ENCODE measurements at places on chromosomes 16 and 17.

GRCh38 chr17:82781894-82782274 lies 30.0 kb downstream of the TBCD start:
- DNase-seq, result peak; percentile 86

- no peak for DNase-seq
These were observed 33.4 kb downstream of the CBLN1 start for GRCh38 chr16:49248227-49248626.

GRCh38 chr16:71854369-71854948 lies 8.7 kb downstream of the ATXN1L start:
- DNase-seq, result no peak

DNA sequence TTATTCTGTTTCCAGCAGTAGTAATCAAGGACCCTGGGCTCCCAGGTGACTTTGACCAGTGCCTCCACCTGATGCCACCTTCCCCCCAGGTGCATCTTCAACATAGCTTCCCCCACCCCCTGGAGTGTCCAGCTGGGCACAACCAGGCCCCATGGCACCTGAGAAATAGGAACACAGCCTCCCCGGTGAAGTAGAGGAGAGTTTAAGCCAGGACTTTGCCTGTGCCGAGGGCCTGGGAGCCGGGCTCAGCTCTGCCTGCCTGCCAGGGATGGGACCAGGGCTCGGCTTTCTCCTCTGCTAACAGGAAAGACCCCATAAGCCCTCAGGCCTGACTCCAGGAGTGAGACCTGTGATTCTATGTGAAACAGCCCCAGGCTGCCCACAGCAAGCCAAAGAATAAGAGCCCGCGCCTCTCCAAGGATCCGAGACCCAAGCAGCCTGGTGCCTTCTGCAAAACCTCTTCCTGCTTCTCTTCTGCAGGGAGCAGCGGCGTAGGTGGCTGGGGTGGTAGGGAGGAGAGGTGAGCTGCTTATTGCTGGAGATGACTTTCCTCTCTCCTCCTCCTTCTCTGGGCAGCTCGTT lies 16.4 kb upstream of the RBFOX3 start:
- DNase-seq, result no peak

GRCh38 chr16:46650254-46650623 lies 29.1 kb upstream of the SHCBP1 start:
- no peak for DNase-seq

GRCh38 chr17:40071313-40072039 lies 8.7 kb downstream of the THRA start:
- DNase-seq, result no peak

- no peak for DNase-seq
These were observed 10.3 kb upstream of the NOL11 start for GRCh38 chr17:67707442-67707841.

GRCh38 chr16:47519546-47519945 lies 58.4 kb downstream of the PHKB start:
- no peak for DNase-seq

DNA sequence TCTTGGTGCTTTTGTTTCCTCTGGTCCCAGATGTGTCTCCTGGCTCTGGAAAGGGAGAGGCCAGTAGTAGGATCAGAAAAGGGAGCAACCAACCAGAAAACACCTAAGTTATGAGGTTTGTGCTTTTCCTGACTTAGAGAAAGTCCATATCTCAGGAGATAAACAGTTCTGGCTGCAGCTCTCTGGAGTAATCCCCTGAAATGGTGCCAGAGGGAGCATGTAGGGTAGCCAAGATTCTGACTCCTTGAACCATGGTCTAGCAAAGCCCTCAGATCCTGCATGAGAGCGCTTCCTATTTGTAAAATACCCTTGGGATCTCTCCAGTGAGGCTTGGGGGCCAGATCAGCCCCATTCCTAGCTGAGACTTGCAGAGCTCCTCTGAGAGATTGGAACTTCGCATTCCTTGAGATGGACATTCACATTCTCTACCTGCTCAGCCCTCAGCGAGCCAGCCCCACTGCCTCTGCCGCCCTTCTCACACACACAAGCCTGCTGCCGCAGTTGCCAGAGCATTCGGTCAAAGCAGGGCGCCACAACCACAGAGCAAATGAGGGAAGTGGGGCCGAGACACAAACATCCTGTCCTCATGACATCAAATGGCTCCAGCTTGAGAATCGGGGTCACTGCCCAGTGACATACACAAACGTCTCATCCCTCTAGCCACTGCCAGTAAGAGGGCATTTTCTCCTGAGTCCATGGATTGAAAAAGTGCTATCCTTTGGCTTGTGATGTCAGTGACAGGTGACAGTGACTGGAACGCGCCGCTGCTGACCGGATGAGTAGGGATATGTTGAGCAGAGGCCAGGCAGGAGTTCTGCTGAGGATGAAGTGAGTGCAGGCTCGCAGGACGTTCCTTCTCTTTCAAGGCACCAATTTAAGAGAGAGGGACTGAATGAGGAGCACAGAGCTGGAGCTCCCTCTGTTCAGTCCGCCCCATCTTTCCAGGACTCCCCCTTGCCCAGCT lies 5.0 kb downstream of the ABHD15 start:
- no peak for DNase-seq

DNA sequence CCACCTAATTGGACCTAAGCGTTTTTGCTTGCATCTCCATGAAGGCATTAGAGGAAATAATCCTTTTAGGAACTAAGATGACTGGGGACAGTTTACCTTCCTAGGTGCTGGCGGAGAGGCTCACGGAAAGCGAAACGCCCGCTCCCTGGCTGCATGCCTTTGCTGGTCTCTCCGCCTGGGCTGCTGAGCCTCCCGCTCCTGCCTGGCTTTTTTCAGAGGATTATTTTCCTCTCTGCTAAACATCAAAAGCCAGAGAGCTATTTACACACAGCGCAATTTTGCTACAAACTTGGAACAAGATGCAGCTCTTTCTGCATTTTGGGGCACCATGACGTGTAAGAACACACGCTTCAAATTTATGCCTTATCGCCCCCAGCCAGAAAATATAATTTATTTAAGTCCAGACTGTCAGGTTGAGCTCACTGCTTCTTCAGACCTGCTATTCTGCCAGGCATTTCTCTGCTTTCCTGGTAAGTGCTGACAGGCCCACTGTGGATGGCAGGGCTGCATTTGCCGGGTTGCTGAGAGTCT lies 124.4 kb downstream of the SPACA3 start:
- DNase-seq, result no peak

GRCh38 chr17:73420897-73421296 lies 109.1 kb upstream of the CDC42EP4 start:
- DNase-seq, result no peak

DNA sequence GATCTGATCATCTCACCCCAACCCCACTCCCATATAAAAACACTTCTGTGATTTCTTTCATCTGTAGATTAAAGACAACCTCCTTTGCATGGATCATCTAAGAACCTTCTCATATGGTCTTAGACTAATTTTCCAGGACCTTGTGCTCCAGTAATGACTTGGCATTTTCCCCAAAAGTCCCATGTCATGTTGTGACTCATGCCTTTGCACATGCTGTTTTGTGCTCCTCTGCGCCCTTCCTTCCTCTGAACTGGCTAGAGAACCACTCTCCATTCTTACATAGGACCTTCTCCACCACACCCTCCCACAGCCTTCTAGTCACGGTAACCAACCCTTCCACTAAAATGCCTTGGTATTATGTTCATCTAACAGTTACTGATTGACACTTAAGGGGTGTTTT lies 99.5 kb upstream of the AXIN2 start:
- DNase-seq, result no peak

GRCh38 chr16:51140112-51140511 lies 11.0 kb downstream of the SALL1 start:
- no peak for DNase-seq

GRCh38 chr17:58710948-58711552 lies 18.6 kb downstream of the RAD51C start:
- DNase-seq, result peak; percentile 29

- DNase-seq, result no peak
These were observed 538 bp upstream of the RAPGEFL1 start for GRCh38 chr17:40176754-40177110.

GRCh38 chr16:77951788-77952187 lies 70.6 kb upstream of the CLEC3A start:
- no peak for DNase-seq

GRCh38 chr16:28105954-28106353 lies 42.4 kb upstream of the GSG1L start:
- DNase-seq, result no peak

GRCh38 chr16:19210968-19211367 lies 42.9 kb downstream of the SYT17 start:
- DNase-seq, result no peak

- no peak for DNase-seq
These were observed 37.5 kb upstream of the SSTR5 start for GRCh38 chr16:1035066-1035415.

- no peak for DNase-seq
These were observed 30.7 kb downstream of the CFAP20 start for GRCh38 chr16:58098207-58099096.

DNA sequence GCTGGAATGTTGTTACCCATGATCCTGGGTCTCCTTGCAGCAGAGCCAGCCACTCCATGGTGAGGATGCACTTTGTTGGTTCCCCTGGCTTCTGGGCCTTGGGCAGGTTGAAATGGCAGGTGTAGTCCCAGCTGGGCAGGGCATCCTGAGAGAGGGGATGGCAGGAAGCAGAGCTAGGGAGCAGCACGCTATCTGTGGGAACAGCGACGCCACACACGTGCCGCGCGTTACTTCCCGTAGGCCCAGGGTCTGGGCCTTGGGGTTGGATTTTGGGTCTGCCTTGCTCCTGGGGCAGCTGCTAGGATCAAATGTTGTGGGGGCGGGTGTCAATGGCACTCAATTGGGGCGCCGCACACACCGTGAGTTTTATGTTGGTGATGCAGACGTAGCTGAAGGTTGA lies 368.0 kb downstream of the CPPED1 start:
- DNase-seq, result no peak

GRCh38 chr16:11639008-11639562 lies 29.2 kb upstream of the SNN start:
- no peak for DNase-seq

DNA sequence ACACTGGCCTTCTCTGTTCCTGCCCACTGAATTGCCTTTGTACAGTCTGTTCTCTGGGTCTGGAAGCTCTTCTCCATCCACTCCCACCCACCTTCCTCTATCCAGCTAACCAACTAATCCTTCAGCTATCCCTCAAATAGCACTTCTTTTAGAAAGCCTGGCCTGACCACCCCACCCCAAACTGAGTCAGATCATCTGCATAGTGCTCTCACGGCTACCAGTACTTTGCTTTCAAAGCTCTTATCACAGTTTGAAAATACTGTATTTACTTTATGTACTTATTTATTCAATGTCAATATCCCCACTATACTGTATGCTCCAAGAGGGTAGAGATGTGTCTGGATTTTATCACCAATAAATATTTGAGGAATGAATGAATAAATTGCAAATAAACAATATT lies 4.5 kb upstream of the CLDN7 start:
- DNase-seq, result no peak

DNA sequence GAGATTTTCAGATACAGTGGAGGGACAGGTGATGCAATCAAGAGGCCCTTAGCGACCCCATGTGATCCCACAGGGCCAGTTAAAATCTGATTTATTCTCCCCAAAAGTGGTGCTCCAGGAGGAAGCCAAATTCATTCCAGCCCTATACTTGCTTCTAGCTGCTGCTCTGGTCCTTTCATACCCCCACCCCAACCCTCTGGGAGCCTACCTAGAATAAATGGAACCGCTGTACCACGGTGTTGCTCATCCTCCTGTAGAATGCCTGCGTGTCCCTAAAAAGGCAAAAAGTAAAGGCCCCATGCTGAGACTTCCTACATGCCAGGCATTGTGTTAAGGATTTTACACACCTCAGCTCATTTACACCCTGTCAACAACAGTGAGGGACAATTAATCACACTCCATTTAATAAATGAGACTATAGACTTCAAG lies 2.0 kb upstream of the RASL10B start:
- no peak for DNase-seq

DNA sequence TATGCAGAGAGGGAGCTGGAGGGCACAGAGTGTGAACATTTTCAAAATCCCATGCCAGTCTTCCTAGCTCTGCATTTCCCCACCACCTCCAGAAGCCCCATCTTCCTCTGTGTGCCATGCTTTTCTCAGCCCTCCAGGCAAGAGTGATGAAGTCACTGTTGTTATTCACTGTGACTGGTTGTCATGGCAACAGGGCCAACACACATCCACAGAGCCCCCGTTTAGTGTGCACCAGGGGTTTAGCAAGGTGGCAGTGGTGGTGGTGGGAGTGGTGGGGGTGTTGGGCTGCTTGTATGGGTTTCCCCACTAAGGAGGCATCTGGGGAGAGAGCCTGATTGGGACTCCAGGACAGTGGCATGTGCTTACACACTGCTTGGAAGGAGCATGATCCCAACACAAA lies 309.9 kb upstream of the ASIC2 start:
- DNase-seq, result no peak

- DNase-seq, result no peak
These were observed 1.1 kb downstream of the CCL3 start for GRCh38 chr17:36088670-36089338.

DNA sequence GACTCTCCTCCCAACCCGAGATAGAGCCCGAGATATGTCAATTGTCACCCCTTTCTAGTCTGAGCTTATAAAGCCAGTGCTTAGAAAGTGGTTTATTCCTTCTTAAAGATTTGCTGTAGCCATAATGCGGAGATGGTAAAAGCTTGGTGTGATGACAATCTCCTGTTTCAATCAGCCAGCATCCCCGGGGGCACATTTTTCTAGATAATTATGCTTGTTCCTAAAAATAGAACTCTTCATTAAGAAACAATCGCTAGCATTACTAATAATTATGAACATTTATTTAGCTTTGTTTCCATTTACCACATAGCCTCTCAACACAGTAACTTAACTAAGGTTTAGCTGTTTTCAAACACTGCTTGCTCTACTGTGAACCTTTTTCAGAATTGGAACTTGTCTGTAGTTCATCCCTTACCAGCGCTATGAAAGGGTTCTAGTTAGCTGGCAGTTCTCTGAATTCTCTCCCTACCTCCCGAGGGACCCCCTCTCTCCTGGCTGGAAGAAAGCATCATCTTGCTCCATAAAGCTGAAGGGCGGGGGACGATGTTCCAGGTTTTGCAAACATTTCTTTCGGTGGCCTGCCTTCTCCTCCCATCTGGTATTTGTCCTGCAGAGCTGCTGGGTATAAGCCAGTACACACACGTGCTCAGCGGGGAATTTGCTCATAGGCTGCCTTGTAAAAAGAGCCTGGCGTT lies 922 bp upstream of the MRPL58 start:
- no peak for DNase-seq

DNA sequence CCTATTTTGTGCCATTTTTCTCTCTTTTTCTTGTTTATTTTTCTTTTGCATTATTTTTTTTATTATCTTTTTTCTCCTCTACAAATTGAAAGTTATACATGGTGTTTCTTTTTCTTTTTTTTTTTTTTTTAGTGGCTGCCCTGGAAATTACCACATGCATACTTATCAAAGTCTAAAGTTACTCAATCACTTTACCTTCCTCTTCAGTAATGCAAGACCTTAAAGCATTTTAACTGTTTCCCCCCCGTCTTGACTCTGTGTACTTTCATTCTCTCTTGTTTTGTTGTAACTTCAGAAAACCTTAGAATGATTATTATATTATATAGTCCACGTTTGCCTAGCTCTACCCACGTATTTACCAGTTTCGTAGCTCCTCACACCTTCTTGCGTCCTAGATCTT lies 33.3 kb upstream of the SMPD3 start:
- DNase-seq, result no peak
